ENCODE measurements at places on chromosomes 11 and 22. TPM values are rescaled to one million over a fixed set of nuclear protein-coding genes. Genes with fewer than 3 reads are reported as not detected.

- no peak overlapping the region for H3K27ac ChIP-seq
- no peak for DNase-seq
- H3K4me3 ChIP-seq = no peak overlapping the region
- H3K36me3 ChIP-seq = no peaks in the 10 kb centered on the region
- H3K4me1 ChIP-seq = peaks cover 53% of the 10 kb centered on the region
- H3K27me3 ChIP-seq = peaks cover 5% of the 10 kb centered on the region
These were observed 121.7 kb downstream of the FEZ1 start for GRCh38 chr11:125374398-125374797.

GRCh38 chr22:31104869-31105268 lies 2.5 kb downstream of the SELENOM start:
- H3K4me3 ChIP-seq = peak overlapping the region; percentile 34
- H3K27ac ChIP-seq = no peak overlapping the region
- peaks cover 18% of the 10 kb centered on the region for H3K4me1 ChIP-seq
- peaks cover 45% of the 10 kb centered on the region for H3K27me3 ChIP-seq
- H3K36me3 ChIP-seq = no peaks in the 10 kb centered on the region

- H3K36me3 ChIP-seq = no peaks in the 10 kb centered on the region
- no peak overlapping the region for H3K27ac ChIP-seq
- peaks cover 40% of the 10 kb centered on the region for H3K4me1 ChIP-seq
- H3K27me3 ChIP-seq = peaks cover 2% of the 10 kb centered on the region
- H3K4me3 ChIP-seq = no peak overlapping the region
These were observed 46.1 kb downstream of the RPUSD4 start for GRCh38 chr11:126165311-126165720.

GRCh38 chr11:128029219-128029722 lies 558.1 kb downstream of the ETS1 start:
- peaks cover 6% of the 10 kb centered on the region for H3K4me1 ChIP-seq
- H3K36me3 ChIP-seq = no peaks in the 10 kb centered on the region
- no peak overlapping the region for H3K4me3 ChIP-seq
- DNase-seq = no peak
- no peaks in the 10 kb centered on the region for H3K27me3 ChIP-seq

GRCh38 chr11:120703358-120704152 lies 192.0 kb downstream of the GRIK4 start:
- no peak for DNase-seq
- no peaks in the 10 kb centered on the region for H3K4me1 ChIP-seq
- H3K36me3 ChIP-seq = peaks cover 2% of the 10 kb centered on the region
- H3K4me3 ChIP-seq = no peak overlapping the region

GRCh38 chr22:25747245-25747944 lies 5.4 kb downstream of the MYO18B start:
- no peaks in the 10 kb centered on the region for H3K27me3 ChIP-seq
- no peak for DNase-seq
- H3K4me1 ChIP-seq = peaks cover 3% of the 10 kb centered on the region
- no peaks in the 10 kb centered on the region for H3K36me3 ChIP-seq
- no peak overlapping the region for H3K4me3 ChIP-seq
- H3K27ac ChIP-seq = no peak overlapping the region

DNA sequence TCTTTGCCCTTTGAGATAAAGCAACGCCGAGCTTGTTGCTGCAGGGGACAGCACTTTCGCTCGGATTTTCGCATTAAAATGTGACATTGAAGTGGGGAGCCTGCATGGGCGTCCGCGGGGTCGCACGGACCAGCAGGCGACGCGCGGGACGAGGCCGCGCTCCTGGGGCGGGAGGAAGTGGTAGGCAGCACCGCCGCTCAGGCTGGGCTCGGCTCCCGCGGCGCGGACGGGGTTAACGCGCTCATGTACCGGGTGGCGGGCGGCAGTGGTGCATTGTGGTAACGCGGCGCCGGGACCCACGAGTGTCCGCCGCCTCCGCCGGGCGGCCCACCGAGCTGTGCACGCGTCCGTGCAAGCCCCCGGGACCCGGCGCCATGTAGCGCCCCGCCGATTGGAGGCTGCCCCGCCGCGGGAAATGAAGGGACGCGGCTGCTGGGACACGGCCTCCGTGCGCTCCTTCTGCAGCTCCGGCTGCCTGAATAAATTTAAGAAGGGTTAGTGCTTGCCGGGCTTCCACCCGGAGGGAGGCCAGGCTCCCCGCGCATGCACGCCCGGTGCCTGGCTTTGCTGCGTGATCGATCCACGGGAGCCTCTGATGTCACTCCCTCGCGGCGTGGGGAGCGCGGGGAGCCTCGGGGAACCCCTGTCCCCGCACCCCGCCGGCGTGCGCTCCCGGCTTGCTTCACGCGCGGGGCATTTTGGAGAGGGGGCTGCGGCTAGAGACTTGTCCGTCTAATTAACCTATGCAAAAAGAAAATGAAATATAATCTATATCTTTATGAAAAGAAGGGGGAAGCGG lies 127.7 kb downstream of the OSBP2 start:
- H3K27me3 ChIP-seq = peaks cover 37% of the 10 kb centered on the region
- H3K27ac ChIP-seq = no peak overlapping the region
- no peaks in the 10 kb centered on the region for H3K36me3 ChIP-seq
- H3K4me3 ChIP-seq = peak overlapping the region; percentile 65
- H3K4me1 ChIP-seq = peaks cover 14% of the 10 kb centered on the region

DNA sequence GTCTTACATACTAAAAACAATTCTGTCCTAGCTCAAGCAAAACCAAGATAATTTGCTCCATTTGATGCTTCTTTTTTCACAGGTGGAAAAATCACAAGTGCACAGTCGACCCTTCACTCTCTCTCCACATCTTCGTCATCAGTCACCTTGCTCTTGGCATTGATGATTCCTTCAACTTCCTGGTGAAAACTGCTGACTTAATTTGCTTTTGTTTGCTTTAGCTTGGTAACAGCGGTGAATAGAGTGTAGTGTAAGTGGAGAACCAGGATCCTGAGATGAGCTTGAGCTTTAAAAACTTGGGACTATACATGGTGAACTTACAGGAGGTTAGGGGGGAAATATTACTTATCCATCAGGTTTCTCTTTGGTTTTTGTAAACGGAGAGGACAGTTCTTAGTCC lies 331.1 kb upstream of the ARHGAP42 start:
- no peak overlapping the region for H3K4me3 ChIP-seq
- H3K4me1 ChIP-seq = peaks cover 5% of the 10 kb centered on the region
- H3K27me3 ChIP-seq = no peaks in the 10 kb centered on the region
- no peaks in the 10 kb centered on the region for H3K36me3 ChIP-seq
- no peak for DNase-seq

Gene TRIM49
- total RNA-seq = not detected

Gene EIF3M
- total RNA-seq = 365 TPM

Gene NRXN2
- 8.6 TPM for total RNA-seq

Gene OR8A1
- total RNA-seq = not detected

Gene CD3G
- 0.20 TPM for total RNA-seq

Gene SLC29A2
- 36.6 TPM for total RNA-seq

Gene SEC14L6
- total RNA-seq = 1.7 TPM

Gene KCNQ1
- 4.3 TPM for total RNA-seq
